ENCODE measurements at places on chromosomes 7 and 10.

DNA sequence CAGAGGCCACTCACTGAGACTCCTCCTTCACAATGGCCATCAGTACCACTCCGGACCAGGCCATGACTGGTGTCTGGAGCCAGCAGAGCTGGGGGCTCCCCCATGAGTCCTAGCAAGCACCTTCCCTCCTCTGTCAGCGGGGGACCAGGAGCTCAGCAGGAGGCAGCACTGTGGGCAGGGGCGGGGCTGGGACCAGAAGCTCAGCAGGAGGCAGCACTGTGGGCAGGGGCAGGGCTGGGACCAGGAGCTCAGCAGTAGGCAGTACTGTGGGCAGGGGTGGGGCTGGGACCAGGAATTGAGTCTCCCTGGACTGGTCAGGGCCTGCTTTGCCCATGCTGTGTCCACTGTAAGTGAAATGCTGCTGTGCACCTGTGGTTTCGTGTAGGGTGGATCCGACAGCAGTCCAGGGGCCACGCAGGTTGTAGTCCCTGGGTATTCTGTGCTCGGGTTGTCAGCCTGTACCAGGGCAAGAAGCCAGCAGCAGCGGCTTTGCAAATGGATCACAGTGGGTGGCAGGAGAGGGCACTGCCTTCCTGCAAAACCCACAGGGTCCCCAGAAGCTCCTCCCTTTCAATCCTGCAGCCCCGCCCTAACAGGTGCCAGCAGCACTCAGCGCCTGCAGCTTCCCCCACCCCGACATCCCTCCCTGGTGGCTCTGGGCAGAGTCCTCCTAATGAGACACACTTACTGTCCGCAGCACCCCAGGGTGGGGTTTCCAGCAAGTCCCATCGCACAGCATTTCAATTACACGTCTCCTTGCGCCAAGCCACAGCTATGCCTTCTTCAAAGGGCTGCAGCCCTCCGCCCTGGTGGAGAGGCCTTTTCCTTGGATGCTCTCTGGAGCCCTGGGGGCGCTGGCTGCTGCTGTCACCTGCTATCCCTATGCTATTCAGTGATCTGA lies 220.5 kb downstream of the TCERG1L start:
- no peak for DNase-seq

- DNase-seq, result no peak
Observed at GRCh38 chr7:70693321-70693685, 438.6 kb upstream of the GALNT17 start.

- no peak for DNase-seq
Observed at GRCh38 chr10:5538446-5538845, 13.7 kb downstream of the CALML3 start.

- no peak for DNase-seq
Observed at GRCh38 chr7:138829335-138829734, 31.3 kb upstream of the ATP6V0A4 start.

GRCh38 chr7:157817433-157817832 lies 480.6 kb downstream of the DNAJB6 start:
- DNase-seq, result no peak

GRCh38 chr7:18471476-18472160 lies 23.9 kb upstream of the HDAC9 start:
- DNase-seq, result no peak

DNA sequence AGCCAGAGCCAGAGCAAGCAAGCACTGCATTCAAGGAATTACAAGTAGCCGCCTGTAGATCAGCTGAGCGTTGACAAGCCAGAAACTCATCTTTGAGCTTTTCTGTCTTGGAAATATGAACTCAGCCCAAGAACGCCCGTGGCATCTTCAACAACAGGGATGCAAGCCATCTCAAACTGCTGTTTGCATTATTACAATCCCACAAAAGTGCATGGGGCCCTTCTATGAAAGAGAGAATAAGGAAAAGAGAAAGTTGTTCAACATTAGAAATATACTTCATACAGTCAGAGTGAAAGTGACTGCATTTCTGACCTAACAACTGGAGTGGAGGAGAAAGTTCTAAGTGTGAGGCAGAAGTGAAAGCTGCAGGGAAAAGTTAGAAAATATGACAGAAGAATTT lies 6.5 kb downstream of the SGCE start:
- no peak for DNase-seq

DNA sequence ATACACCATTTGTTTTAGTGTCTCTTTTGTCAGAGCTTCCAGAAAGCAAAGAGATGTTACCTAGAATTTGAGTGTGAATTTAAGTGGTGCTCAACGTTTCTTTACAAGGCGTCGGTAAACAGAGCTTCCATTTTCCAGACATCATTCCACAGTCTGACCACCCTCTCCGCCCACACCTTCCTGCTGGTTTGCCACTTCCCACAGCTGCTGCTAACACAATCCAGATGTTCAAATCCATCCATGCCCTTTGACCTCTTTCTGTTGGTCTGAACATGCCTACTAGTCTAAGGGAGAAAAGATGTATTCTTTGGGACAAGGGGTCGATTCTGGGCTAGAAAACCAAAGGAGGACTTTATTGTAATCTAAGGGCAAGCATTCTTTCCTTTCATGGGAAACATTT lies 86.1 kb downstream of the FAM107B start:
- DNase-seq, result no peak

Data from left ventricle myocardium inferior (tissue), 1 donor.